ENCODE measurements at places on chromosomes 16 and 17.

DNA sequence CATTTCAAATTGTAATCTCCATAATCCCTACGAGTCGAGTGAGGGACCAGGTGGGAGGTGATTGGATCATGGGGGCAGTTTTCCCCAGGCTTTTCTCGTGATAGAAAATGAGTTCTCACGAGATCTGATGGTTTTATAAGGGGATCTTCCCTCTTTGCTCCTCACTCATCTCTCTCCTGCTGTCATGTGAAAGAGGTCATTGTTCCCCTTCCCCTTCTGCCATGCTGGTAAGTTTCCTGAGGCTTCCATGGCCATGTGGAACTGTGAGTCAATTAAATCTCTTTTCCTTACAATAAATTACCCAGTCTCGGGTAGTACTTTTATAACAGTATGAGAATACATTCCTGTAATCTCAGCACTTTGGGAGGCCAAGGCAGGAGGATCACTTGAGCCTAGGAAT is 76.7 kb upstream of the MARCHF10 start:
- no peak for DNase-seq

DNA sequence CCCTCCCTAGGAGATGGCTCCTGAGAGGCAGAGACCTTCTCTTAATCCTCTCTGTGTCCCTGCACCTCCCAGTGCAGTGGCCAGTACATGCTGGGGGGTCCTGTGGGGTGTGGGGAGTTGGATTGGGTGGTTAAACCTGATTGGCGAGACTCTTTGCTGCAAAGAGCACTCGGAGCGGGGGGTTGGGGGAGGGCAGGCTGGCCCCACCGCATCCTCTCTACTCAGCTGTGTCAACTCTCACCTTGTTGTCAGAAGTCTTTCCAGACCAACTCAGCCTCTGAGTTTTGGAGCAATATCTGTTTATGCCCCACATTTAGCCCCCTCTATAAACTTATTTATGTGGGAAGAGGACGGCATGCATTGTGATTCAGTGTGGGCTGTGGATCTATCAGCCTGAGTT is 40.0 kb downstream of the SMARCE1 start:
- DNase-seq = no peak

- DNase-seq = no peak
These were observed 92.2 kb downstream of the CMC2 start for GRCh38 chr16:80914379-80915078.

DNA sequence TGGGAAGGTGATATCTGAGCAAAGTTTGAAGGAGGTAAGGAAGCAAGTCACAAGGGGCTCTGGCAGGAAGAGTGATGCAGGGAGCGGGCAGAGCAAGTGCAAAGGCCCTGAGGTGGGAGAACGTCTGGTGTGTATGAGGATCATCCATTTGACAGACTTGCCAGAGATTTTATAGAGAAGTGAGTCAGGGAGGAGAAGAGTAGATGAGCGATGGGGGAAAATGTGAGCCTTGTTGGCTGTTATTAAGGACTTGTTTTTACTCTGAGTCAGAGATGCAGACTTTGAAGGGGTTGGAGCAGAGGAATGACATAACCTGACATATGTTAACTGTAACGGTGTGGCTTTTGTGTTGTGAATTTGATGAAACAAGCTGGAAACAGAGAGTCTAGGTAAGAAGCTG is 3.5 kb upstream of the CLEC10A start:
- no peak for DNase-seq

DNA sequence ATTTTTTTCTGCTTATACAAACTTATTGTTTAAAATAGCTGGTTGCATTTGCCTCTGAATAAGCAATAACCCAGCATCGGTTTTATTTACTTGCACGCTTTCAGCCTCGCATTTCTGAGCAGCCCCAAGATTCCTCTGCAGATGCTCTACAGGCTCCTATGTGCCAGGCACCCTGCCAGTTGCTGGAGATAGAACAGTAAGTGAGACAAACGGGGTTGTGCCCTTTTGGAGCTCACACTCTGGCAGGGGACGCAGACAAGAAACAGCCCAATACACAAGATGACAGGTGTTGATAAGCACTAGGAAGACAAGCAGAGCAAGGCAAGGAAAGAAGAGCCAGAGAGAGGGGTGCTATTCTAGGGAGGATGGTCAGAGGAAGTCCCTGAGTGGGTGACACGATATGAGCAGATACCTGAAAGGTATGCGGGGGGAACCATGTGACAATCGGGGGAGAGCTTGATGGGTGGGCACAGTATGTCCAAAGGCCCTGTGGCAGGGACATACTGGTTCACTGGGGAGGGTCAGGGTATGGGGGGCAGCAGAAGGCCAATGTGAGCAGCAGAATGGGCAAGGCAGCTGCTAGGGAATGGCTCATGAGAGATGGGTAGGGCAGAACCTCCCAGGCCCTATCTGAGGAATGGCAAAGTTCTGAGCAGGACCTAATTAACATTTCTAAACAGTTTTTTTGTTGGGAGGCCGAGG is 18.7 kb upstream of the ADORA2B start:
- no peak for DNase-seq

- DNase-seq = no peak
These were observed 85.8 kb downstream of the MRC2 start for GRCh38 chr17:62713086-62713881.

- no peak for DNase-seq
These were observed 5.8 kb upstream of the CBX4 start for GRCh38 chr17:79844869-79845600.

DNA sequence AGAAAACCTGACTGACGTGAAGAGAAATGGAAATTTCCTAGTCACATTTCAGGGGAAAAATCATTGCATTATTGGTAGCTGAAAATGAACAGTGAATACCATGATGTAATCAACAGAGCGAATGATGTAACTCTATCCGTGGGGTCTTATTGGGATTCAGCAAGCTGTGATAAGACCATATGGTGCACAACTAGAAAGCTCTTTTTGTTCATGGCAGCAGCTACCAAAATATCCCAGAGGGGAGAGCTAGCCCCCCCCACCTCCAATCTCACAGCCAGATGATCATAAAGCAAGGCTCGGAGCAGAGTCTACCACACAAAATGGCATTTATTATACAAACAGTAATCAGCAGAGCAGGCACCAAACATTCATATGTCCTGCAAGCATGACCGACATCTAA is 22.2 kb upstream of the DNAH17 start:
- DNase-seq = no peak

Measured in NCI-H1436 treated with DMSO at 0.1 percent for 48 hours (cell line).